Activated CD4-positive, alpha-beta T cell treated with anti-CD3 and anti-CD28 coated beads, Interleukin-2, amount 10 ng/mL, durations not matched to agents 7 days and 5 days (primary cell): ENCODE measurements at places on chromosomes 7 and 10. TPM values are rescaled to one million over a fixed set of nuclear protein-coding genes. Genes with fewer than 3 reads are reported as not detected.

GRCh38 chr7:91295576-91295975, 31.3 kb downstream of the FZD1 start:
- no peak overlapping the region for H3K4me3 ChIP-seq
- no peaks in the 10 kb centered on the region for H3K36me3 ChIP-seq
- no peak for DNase-seq
- H3K4me1 ChIP-seq: no peaks in the 10 kb centered on the region
- H3K27me3 ChIP-seq: peaks cover 5% of the 10 kb centered on the region

DNA sequence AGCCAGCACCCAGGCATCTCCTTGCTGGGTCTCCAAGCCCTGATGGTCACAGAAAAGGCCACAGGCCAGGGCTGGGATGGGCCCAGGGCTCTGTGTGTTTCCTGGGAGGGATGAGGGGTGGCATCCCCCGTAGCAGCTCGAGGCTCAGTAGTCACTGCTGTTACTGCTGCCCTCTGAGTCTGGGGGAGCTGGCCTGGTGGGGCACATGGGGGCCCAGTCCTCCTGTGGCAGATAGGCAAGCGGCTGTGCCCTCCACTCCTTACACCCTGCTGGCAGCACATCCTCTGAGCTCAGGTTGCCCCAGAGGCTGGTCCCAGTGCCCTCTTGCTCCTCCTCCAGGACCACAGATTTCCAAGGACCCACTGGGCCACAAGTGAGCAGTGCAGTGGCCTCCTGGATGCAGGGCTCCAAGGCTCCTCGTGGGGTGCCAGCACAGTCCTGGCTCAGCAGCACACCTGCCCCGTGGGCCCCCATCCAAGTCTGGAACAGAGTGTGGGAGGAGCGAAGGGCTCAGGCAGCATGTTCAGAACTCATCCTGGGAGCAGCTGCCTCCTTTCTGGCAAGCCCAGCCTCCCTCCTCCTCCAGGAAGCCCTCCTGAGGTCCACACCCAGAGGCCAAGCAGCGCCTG, 31.5 kb upstream of the TUBB8 start:
- H3K27ac ChIP-seq: no peak overlapping the region
- H3K27me3 ChIP-seq: peaks cover 7% of the 10 kb centered on the region
- peaks cover 2% of the 10 kb centered on the region for H3K4me1 ChIP-seq
- no peaks in the 10 kb centered on the region for H3K36me3 ChIP-seq
- H3K4me3 ChIP-seq: no peak overlapping the region

DNA sequence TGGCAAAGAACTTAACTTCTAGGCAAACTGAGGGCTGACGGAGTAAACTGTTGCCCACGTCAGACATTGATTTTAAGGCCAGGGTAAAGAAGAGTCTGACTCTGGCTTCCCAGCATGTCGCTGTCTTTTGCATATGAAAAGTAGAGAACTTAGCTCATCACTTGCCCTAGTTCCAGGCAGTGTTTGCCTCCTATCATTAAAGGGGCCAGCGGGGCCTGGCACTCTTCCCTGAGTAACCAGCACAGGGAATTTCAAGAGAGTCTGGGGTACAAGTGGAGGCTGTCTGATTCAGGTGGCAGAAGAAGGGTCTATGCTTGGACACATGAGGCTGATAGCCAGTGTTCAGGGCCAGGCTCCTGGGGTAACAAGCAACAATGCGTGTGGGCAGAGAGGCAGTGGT, 4.8 kb downstream of the DENND2A start:
- H3K36me3 ChIP-seq: no peaks in the 10 kb centered on the region
- peaks cover 7% of the 10 kb centered on the region for H3K4me1 ChIP-seq
- H3K27ac ChIP-seq: no peak overlapping the region
- no peak for DNase-seq

Gene GNGT1
- total RNA-seq: not detected

DNA sequence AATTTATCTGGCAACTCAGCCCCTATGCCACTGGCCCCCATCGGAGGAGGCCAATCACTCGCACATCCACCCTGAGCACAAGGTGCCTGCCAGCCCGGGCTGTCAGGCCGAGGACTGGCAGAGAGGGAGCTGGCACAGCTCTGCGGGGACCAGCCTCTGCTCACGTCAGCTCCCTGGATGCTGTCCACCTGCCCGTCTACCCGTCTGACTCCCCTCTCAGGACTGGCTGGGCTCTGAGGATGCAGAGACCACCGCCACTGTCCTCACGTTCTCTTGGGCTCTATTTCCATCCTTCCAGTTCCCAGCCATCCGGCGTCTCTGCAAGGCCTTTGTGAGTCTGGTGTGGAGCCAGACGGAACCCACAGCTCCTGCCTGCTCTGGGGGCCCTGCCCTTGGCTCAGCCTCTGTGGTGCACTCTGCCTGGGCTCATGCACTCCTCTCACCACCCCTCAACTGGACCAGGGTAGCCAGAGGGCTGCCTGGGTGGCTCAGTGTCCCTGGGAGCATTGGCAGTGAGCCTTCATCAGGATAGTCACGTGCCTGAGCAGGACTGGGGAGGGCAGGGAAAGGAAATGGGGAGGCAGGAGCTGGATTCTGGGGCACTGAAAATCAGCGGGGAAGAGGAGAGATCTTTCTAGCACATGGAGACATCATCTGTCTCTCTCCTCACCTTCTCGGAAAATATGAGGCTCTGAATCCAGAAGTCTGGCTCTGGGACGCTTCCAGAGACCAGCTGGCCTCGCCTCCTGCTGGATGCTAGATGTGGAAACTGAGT, 38.0 kb upstream of the PCBD1 start:
- H3K27ac ChIP-seq: no peak overlapping the region
- H3K4me1 ChIP-seq: peaks cover 1% of the 10 kb centered on the region

- no peaks in the 10 kb centered on the region for H3K27me3 ChIP-seq
- no peak for DNase-seq
- no peaks in the 10 kb centered on the region for H3K36me3 ChIP-seq
- no peaks in the 10 kb centered on the region for H3K4me1 ChIP-seq
- no peak overlapping the region for H3K4me3 ChIP-seq
Observed at GRCh38 chr7:109126404-109127050, 556.9 kb downstream of the DNAJB9 start.

Gene TUBB8
- 0.42 TPM for total RNA-seq

Gene CHAT
- not detected for total RNA-seq

DNA sequence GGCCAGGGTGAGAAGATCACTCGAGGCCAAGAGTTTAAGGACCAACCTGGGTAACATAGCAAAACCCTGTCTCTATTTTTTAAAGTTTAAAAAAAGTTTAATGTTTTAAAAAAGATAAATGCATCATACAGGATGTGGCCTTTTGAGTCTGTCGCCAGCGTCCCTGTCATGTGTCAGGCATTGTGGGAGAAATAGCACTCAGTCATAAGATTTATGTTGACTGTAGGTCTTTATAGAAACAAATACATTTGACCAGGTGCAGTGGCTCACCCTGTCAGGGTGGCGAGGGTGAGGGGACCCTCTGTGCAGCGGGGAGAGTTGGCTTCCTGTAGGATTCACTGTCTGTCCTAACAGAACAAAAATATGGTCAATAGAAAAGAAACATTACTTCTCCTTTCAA, 63.5 kb upstream of the SH2B2 start:
- no peaks in the 10 kb centered on the region for H3K27me3 ChIP-seq
- H3K27ac ChIP-seq: no peak overlapping the region
- DNase-seq: no peak
- H3K4me3 ChIP-seq: no peak overlapping the region
- peaks cover 5% of the 10 kb centered on the region for H3K4me1 ChIP-seq

Gene INA
- 0.10 TPM for total RNA-seq

Gene IFIT3
- 55.4 TPM for total RNA-seq

DNA sequence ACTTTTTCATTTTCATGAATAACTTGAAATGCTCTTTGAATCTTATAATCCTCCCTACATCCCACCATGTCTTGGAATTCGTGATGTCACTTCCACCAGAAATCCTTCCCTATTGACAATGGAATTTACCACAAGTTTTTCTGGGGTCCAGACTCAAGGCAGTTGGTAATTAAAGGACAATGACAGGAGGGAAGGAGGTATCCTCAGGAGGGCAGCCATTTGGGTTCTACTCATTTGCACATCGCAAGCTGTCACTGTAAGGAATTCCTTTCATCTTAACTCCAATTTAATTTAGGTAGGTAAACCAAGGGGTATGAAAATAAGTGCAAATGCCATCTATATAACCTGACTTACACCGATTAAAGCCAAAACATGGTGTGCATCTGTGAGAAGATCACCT, 21.9 kb downstream of the LRRC17 start:
- no peaks in the 10 kb centered on the region for H3K4me1 ChIP-seq
- no peak for DNase-seq
- no peaks in the 10 kb centered on the region for H3K36me3 ChIP-seq
- no peak overlapping the region for H3K4me3 ChIP-seq
- no peak overlapping the region for H3K27ac ChIP-seq

Gene LRRTM3
- not detected for total RNA-seq

- peaks cover 5% of the 10 kb centered on the region for H3K27me3 ChIP-seq
- no peak for DNase-seq
- peaks cover 5% of the 10 kb centered on the region for H3K4me1 ChIP-seq
- H3K27ac ChIP-seq: no peak overlapping the region
- H3K36me3 ChIP-seq: no peaks in the 10 kb centered on the region
Observed at GRCh38 chr10:109957092-109957797, 33.9 kb upstream of the XPNPEP1 start.

DNA sequence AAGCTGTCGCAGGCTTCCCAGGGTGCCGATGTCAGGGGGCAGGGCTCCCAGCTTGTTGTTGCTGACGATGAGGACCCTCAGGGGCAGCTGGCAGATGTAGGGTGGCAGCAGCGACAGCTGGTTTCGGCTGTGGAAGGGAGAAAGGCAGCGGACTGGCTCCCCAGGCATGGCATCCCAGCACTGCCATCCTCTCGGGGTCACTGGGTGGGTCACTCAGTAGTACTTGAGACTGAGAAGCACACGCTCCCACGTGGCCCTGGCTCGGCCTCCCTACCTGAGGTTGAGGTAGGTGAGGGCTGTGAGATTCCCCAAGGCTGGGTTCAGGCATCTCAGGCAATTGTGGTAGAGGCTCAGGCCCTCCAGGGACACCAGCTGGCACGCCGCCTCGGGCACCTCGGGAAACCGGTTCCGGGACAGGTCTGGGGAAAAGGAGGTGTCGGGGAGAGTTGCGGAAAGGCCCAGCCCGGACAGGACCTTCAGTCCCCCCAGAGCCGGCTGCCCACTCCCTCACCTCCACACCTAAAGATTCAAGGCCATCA, 3.8 kb downstream of the LRCH4 start:
- H3K27ac ChIP-seq: peak overlapping the region; percentile 92
- no peak for DNase-seq
- H3K36me3 ChIP-seq: peaks cover 17% of the 10 kb centered on the region
- H3K4me1 ChIP-seq: peaks cover 20% of the 10 kb centered on the region
- H3K4me3 ChIP-seq: peak overlapping the region; percentile 92

DNA sequence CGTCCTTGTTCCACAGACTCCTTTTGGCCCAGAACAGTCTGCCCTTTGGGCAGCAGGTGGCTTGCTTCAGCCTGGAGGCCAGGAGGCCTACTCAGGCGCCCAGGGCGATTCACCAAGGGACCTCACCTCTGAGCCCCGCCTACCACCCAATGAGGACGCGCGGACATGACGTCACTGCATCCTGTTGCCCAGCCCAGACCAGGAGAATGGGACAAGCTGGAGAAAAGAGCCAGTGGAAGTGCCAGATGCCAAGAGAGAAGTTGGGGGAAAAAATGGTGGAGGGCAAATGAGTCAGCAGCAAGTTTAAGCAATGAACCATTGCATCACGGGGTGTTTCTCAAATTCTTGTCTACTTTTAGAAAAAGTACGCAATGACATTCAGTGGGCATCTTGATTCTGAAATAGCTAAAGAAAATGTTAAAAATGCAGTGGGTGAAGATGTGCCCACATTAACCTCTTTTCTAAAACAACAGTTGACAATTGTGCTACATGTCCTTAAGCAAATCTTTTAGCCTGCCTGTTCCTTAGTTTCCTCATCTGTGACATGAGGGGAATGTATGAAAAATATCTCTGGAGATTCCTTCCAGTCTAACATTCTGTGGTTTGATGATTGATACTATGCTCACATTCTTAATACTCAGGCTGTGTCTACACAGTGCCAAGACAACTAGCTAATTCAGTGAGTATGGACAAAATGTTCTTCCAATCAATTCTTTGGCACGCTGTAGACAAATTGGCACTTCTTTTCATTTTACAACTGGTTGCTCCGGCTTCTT, 23.9 kb upstream of the LEP start:
- no peak for DNase-seq
- H3K27ac ChIP-seq: no peak overlapping the region
- no peak overlapping the region for H3K4me3 ChIP-seq
- no peaks in the 10 kb centered on the region for H3K36me3 ChIP-seq
- H3K27me3 ChIP-seq: peaks cover 15% of the 10 kb centered on the region
- no peaks in the 10 kb centered on the region for H3K4me1 ChIP-seq

DNA sequence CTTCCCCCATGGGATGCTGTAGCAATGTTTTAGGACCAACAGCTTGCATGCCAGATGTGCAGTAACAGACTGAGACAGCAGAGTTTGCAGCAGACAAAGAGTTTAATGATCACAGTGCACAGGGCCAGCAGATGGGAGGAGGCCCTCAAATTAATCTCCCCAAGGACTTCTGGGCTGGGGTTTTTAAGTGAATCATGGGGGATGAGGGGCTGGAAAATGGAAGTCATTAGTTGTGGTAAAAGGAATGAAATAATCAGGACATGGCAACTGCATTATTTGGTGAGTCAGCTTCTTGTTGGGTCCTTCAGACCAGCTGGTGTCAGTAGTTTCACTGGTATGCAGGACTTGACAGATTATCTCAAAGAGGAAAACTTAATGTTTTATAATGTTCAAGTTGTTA, 12.6 kb upstream of the NRBF2 start:
- H3K27me3 ChIP-seq: peaks cover 3% of the 10 kb centered on the region
- no peaks in the 10 kb centered on the region for H3K36me3 ChIP-seq
- H3K4me1 ChIP-seq: no peaks in the 10 kb centered on the region
- no peak overlapping the region for H3K27ac ChIP-seq
- no peak overlapping the region for H3K4me3 ChIP-seq
